Brain microvascular endothelial cell (primary cell): ENCODE measurements at places on chromosomes 1 and 21.

GRCh38 chr1:25064465-25065240 is 134.6 kb upstream of the RUNX3 start:
- no peak for DNase-seq

- peak; percentile 75 for DNase-seq
These were observed at the start of gene VAMP3 for GRCh38 chr1:7770997-7771822. TSS of gene VAMP3 (plus strand) at chr1:7771296. CDS start at chr1:7771384, 88 bp downstream.

GRCh38 chr1:174775621-174776020 is 224.1 kb upstream of the CACYBP start:
- DNase-seq: peak; percentile 3

DNA sequence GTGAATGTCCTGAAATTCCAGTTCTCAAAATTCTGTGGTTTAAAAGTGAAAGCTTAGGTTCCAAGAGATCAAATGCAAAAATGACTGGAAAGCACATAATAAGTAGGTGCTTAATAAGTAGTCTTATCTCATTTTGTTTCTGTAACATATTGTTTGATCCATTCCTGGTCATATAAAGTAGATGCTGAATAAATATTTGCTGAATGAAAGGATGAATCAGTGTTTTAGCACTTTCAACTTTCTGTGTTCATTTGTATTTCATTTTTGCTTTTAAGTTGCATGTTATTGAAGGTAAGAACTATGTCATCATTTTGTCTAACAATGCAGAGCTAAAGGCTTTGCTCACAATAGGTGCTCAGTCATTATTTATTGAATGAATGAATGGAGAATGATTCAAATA is 6.3 kb downstream of the MAST2 start:
- no peak for DNase-seq

- DNase-seq: peak; percentile 57
These were observed 19.0 kb upstream of the PTPN14 start for GRCh38 chr1:214570442-214570841.

- DNase-seq: peak; percentile 35
These were observed 17.3 kb downstream of the CSF1 start for GRCh38 chr1:109927911-109928321.

DNA sequence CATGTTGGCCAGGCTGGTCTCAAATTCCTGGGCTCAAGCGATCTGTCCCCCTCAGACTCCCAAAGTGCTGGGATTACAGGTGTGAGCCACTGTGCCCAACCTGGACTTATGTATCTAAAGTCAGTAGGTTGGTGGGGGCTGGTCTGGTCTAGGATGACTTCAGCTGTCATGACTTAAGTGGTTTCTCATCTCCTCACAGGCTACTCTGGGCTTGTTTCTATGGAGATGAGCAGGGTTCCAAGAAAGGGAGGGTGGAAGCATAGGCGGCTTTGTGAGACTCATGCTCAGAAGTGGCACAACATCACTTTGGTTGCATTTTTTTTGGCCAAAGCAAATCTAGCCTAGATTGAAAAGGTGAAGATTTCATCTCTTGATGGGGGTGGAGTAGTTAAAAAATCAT is 115.9 kb upstream of the IVNS1ABP start:
- no peak for DNase-seq

GRCh38 chr1:242025681-242026080 is 26.8 kb upstream of the MAP1LC3C start:
- DNase-seq: no peak

- DNase-seq: no peak
These were observed 1.1 kb downstream of the SGIP1 start for GRCh38 chr1:66535061-66535460.

- no peak for DNase-seq
These were observed 28.8 kb upstream of the DIPK1A start for GRCh38 chr1:92989936-92990583.

DNA sequence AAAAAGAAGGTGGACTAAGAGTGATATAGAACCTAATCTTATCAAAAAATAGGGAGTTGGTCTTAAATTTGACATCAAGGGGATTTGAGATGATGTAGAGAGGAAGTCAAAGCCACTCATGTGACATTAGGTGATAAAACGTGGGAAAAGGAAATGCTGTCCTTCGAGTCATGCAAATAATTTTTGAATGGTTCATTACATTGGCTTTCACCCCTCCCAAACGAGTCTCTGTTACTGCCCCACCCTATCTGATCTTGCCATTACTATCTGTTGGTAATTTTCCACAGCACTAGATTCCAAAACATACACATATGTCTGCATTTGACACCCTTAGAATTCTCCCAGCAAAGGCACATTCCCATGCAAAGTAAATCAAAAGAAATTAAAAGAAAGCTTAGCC is 531.1 kb upstream of the ADAMTS5 start:
- no peak for DNase-seq

GRCh38 chr1:178412400-178412770 is 84.4 kb downstream of the CLEC20A start:
- DNase-seq: no peak

GRCh38 chr1:185526344-185527307 is 207.6 kb upstream of the HMCN1 start:
- DNase-seq: no peak

DNA sequence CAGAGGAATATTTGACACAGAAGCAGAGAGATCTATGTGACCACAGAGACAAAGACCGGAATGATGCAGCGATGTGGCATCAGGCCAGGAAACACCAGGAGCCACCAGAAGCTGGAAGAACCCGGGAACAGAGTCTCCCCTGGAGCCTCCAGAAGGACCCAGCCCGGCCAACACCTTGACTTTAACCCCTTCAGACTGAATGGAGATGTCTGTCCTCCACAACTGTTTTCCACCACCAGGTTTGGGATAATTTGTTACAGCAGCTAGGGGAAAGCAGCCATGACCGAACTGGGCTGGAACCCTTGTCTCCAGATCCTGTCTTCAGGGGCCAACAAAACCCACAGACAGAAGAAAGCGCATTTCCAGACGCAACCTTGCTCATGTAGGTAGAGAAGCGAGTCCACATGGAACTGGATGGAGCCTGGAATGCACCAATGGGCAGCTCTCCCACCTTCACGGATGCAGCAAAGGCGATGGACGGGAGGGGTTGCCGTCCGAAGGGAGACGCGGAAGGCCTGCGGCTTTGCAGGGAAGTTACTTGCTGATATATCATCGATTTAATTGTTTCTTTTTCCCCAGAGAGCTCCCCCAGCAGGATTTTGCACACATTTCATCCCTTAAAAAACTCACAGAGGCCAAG is 396.6 kb downstream of the NPHP4 start:
- DNase-seq: no peak

DNA sequence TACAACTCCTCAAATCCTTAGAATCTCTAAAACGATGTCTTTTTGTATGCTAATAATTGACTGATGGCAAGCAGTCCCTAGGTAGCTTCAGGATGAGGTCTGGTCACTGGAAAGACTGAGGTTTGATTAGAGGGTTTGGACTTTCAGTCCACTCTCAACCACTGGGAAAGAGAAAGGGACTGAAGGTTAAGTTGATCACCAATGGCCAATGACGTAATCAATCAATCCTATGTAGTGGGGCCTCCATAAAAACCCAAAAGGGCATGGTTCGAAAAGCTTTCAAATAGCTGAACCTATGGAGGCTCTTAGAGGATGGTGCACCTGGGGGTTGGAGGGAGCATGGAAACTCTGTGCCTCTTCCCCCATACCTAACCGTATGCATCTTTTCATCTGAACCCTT is 39.6 kb upstream of the DNASE2B start:
- no peak for DNase-seq

- DNase-seq: peak; percentile 97
These were observed 41.8 kb downstream of the GATAD2B start for GRCh38 chr1:153880962-153881361.

DNA sequence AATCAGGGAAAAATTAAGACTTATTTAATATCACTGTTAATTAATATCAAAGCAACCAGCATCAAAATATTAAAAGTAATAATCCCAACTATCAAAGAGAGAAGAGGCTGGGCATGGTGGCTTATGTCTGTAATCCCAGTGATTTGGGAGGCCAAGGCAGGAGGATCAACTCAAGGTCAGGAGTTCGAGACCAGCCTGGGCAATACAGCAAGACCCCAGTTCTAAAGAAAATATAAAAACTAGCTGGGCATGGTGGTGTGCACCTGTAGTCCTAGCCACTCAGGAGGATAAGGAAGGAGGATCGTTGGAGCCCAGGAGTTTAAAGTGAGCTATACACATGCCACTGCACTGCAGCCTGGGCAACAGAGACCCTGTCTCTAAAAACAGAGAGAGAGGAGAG is 43.2 kb downstream of the AHCTF1 start:
- DNase-seq: no peak

GRCh38 chr1:219847215-219847855 is 81.0 kb downstream of the SLC30A10 start:
- DNase-seq: no peak

DNA sequence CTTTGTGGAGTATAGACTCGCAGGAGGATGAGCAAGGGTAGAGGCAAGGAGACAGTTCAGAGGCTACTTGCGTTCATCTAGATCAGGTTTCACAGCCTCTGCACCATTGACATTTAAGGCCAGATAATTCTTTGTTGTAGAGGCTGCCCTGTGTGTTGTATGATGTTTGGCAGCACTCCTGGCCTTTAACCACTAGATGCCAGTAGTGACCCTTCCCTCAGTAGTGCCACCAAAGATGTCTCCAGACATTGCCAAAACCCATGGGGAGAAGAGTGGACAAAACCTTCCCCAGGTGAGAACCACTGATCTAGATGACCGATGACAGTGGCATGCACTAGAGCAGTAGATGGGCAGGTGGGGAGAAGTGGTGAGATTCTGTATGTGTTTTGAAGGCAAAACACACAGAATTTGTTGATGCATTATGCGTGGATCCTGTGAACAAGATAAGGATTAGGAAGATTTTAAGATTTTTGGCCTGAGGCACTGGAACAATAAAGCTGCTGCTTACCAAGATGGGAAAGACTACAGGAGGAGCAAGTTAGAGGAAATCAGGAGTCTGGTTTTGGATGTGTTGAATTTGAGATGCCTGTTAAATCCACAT is 9.9 kb upstream of the COG2 start:
- peak; percentile 26 for DNase-seq
